Hair follicle dermal papilla cell (primary cell): ENCODE measurements at places on chromosomes 2 and 18. TPM values are rescaled to one million over a fixed set of nuclear protein-coding genes. Genes with fewer than 3 reads are reported as not detected.

Gene UGT1A4
- total RNA-seq: not detected in 2 replicates

Gene SLC9A4
- under 0.01 TPM in 1 of 2 replicates, not detected in the other for total RNA-seq

Gene G6PC2
- total RNA-seq: not detected in 2 replicates

Gene TNFRSF11A
- 0.12 and 0.16 TPM in 2 replicates for total RNA-seq
